ENCODE measurements at places on chromosomes 6 and 20. TPM values are rescaled to one million over a fixed set of nuclear protein-coding genes. Genes with fewer than 3 reads are reported as not detected.

Gene GJA10
- total RNA-seq: not detected

Gene RALGAPB
- total RNA-seq: 19.6 TPM

Gene VWA7
- total RNA-seq: 2.3 TPM

Gene SFT2D1
- total RNA-seq: 78.3 TPM

Gene CYB5R4
- total RNA-seq: 36.9 TPM

Gene KIF6
- 0.35 TPM for total RNA-seq

Gene FAM229B
- total RNA-seq: 1.7 TPM

DNA sequence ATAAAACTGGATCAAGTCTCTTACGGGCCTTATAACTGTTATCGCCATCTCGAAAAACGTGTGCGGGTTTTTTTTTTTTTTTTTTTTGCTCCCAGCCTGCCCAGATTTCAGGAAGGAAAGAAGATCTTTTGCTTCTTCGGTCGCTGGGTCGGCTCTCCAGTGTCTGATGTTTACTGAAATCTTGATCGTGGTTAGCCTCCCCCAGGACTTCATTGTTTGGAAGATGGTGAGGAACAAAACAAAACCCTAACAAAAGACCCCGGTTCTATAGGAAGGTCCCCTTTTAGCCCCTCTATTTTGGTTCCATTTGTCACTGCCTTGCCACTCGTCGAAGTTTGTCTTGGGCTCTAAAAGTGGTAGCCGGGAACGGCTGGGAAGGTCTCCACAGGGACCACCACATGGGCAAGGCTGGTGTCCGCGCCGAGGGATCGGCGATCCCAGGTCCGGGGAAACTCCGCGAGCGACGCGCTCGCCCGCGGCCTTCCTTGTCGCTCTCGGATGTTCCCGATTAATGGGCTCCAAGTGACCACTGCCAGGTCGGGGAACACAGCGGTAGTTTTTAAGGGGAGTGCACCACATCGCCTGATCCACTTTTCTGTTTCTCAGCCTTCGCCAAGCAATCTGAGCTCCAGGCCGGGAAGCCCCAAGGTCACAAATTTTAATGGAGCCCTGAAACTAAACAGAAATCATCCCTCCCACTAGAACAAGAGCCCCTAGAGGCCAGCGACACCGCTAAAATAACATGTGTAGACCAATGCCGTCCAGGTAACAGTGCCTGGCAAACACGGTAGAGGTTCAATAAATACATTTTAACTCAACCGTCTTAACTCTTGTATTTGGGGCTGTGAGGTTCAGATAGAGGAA lies 27.0 kb downstream of the TRIM27 start:
- DNase-seq: no peak
- H3K4me3 ChIP-seq: peak overlapping the region; percentile 87
- H3K36me3 ChIP-seq: no peaks in the 10 kb centered on the region
- no peaks in the 10 kb centered on the region for H3K27me3 ChIP-seq

DNA sequence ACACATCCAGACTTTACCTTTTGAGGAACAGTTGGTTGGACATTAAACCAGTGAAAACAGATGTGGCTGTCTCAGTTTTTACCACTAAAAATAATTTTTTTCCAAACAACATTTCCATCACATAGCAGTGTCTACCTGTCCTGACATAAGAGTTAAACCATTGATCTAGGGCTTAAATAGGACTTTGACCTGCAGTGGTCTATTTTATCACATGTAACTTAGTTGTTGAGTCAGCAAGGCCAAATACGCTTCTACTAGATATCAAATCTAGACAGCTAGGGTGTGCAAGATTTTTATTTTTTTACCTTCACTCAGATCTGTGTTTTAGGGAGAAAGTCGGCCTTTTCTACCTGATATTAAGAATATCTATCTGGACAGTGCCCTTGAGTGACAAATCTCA lies 88.8 kb upstream of the ZFP64 start:
- H3K4me3 ChIP-seq: no peak overlapping the region
- no peaks in the 10 kb centered on the region for H3K36me3 ChIP-seq
- H3K27ac ChIP-seq: no peak overlapping the region
- DNase-seq: no peak

DNA sequence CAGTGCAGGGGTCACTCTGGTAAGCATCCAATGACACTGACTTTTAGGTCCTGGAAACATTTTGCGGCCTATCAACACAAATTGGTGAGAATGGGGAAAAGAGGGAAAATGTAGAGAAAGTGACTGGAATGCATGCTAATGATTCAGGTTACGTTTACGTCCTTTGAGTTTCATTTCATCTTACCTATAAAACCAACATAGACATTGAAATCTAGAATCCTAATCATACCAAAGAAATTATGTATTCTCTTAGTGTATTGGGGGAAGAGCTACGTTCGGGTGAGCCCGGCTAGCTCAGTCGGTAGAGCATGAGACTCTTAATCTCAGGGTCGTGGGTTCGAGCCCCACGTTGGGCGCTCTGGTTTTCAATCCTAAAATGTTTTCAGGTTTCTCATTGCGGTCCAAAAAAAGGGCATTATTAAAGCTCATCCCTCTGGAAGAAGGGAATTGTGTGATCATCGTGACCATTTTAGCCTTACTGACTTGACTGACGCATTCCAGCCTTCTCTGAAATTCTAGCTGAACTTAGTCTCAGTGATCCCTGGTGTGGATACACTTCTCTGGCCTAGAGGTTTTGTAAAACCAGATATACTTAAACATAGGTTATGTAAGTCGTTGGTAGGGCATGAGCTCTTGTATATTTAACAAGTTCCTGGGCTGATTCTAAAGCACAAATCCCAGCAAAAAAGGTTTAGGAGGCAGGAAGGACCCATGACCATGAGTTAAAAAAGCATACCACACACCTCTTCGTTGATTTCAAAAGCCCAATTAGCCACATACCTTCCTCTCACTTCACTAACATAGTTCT lies 18.3 kb downstream of the HMGN4 start:
- 0 out of 2 replicates have a peak, but pooled peaks cover 3% of the 10 kb centered on the region for H3K4me1 ChIP-seq
- H3K27ac ChIP-seq: no peak overlapping the region
- no peak for DNase-seq
- H3K4me3 ChIP-seq: no peak overlapping the region
- no peaks in the 10 kb centered on the region for H3K27me3 ChIP-seq
- no peaks in the 10 kb centered on the region for H3K36me3 ChIP-seq

DNA sequence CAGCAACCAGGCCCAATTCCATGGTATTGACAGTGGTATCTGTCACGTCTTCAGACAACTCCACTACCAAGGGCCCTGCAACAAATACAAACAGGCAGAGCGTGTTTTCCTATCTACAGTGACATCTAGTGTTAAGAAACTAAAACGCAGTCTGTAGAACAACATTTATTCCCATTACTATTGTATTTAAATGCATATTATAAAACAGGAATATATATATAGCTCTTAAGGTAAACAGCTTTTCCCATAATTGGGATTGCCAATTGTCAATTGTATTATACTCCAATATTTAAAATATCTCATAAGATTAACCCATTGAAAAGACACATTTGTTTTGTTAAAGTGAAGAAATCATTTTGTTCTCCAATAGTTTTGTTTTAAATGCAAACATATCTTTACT lies 97.2 kb downstream of the KIF16B start:
- H3K4me3 ChIP-seq: no peak overlapping the region
- no peak overlapping the region for H3K27ac ChIP-seq
- no peaks in the 10 kb centered on the region for H3K27me3 ChIP-seq
- no peaks in the 10 kb centered on the region for H3K4me1 ChIP-seq
- peak; percentile 28 for DNase-seq
- no peaks in the 10 kb centered on the region for H3K36me3 ChIP-seq

GRCh38 chr20:62782893-62783278 lies 13.4 kb upstream of the MRGBP start:
- H3K27me3 ChIP-seq: peaks cover 4% of the 10 kb centered on the region
- no peaks in the 10 kb centered on the region for H3K4me1 ChIP-seq
- H3K36me3 ChIP-seq: no peaks in the 10 kb centered on the region
- no peak overlapping the region for H3K4me3 ChIP-seq

GRCh38 chr6:10411131-10411970 lies 3.5 kb downstream of the TFAP2A start:
- peaks cover 44% of the 10 kb centered on the region for H3K27me3 ChIP-seq
- peaks cover 15% of the 10 kb centered on the region for H3K4me1 ChIP-seq
- no peak overlapping the region for H3K27ac ChIP-seq
- DNase-seq: no peak
- peak overlapping the region; percentile 70 for H3K4me3 ChIP-seq

All from GM12878 (cell line).